ENCODE measurements at places on chromosomes 5 and 9.

- peak; percentile 63 for DNase-seq
Observed at GRCh38 chr5:74167206-74167929, 473.2 kb downstream of the ENC1 start.

GRCh38 chr9:134830126-134830525 is 50.5 kb upstream of the FCN2 start:
- no peak for DNase-seq

- no peak for DNase-seq
Observed at GRCh38 chr5:390623-391491, 52.1 kb upstream of the EXOC3 start.

- DNase-seq = no peak
Observed at GRCh38 chr5:117731446-117731845, 1156.8 kb upstream of the SEMA6A start.

DNA sequence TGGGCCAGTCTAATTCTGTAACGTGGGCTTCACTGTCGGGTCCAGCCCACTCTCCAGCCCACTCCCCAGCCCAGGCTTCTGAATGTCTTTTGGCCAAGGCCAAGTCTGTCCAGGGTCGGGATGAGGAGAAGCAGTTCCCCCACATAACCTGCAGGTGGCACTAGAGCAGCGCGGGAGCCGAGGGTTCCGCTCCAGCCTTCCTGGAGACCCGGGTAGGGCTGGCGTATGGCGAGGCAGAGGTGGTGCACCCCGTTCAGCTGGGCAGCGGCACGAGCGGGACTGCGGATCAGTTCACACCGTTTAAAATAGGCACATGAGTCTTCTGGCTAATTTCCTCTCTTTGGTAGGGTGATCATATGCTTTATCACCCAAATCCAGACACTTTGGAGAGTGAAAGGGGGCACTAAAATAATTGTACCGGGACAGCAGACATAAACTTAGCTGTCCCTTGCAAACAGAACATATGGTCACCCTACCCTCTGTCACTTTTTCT is 185.9 kb downstream of the MSX2 start:
- no peak for DNase-seq

DNA sequence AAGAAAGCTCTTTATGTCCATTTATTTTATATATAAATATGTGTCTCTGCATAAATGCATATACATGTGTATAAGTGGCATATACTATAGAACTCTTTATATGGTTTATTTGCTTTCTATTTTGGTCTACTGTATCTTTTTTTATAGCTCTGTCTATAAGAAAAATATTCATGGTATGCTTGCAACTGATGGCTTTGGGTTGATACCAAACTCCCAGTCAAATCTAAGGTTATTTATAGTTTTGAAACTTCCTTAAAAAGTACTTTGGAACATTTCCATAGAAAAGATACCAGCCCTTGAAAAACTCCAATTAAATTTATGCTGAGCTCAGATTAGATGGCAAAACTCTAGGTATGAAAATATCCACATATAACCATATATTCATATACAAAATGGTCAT is 120.0 kb upstream of the KLF9 start:
- no peak for DNase-seq

GRCh38 chr5:90221951-90222350 is 187.6 kb downstream of the CETN3 start:
- peak; percentile 21 for DNase-seq

- DNase-seq = peak; percentile 15
Observed at GRCh38 chr5:161387121-161387520, 159.4 kb downstream of the GABRB2 start.

- DNase-seq = no peak
Observed at GRCh38 chr9:16608906-16609305, 261.6 kb downstream of the BNC2 start.

DNA sequence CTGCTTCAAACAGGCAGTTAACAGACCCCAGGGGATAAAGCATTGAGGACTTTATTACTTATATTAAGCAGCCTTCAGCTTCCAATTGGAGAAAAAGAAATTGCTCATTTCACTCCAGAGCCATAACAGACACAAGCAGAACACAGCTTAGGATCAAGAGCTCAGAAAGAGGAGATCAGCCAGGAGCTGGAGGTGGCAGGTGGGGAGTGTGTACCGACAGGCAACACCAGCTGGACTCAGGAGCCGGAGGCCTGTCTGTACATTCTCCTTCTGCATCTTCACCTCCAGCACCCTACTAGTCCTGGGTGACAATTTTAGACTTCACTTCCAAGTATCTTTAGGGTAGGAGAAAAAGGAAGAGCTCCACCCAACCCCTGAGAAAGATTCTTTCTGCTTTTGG is 35.8 kb downstream of the NRG2 start:
- DNase-seq = no peak

- no peak for DNase-seq
Observed at GRCh38 chr5:134844252-134844651, 1.5 kb upstream of the C5orf24 start.

DNA sequence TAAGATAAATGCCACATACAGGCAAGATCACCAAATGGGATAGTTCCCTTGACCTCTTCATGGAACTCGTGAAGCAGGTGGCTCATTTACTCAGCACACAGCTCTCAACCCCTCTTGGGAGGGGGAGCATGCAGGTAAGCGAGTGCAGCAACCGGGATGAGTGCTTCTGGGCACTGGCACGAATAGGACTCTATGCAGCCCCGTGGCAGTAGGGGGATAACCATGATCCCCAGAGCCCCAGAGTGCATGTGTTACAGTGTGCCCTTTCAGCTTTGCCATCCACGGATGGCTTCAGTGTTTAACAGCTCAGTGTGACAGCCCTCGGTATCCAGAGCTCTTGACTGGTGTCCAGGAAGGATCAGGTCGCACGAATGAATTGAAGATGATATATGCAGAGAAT is 1187.1 kb downstream of the CDH9 start:
- DNase-seq = no peak

- no peak for DNase-seq
Observed at GRCh38 chr9:119483153-119483552, 113.9 kb upstream of the BRINP1 start.

- peak; percentile 47 for DNase-seq
Observed at GRCh38 chr5:168798065-168799023, 219.2 kb upstream of the PANK3 start.

- DNase-seq = no peak
Observed at GRCh38 chr9:96513622-96514021, 63.7 kb downstream of the HABP4 start.

DNA sequence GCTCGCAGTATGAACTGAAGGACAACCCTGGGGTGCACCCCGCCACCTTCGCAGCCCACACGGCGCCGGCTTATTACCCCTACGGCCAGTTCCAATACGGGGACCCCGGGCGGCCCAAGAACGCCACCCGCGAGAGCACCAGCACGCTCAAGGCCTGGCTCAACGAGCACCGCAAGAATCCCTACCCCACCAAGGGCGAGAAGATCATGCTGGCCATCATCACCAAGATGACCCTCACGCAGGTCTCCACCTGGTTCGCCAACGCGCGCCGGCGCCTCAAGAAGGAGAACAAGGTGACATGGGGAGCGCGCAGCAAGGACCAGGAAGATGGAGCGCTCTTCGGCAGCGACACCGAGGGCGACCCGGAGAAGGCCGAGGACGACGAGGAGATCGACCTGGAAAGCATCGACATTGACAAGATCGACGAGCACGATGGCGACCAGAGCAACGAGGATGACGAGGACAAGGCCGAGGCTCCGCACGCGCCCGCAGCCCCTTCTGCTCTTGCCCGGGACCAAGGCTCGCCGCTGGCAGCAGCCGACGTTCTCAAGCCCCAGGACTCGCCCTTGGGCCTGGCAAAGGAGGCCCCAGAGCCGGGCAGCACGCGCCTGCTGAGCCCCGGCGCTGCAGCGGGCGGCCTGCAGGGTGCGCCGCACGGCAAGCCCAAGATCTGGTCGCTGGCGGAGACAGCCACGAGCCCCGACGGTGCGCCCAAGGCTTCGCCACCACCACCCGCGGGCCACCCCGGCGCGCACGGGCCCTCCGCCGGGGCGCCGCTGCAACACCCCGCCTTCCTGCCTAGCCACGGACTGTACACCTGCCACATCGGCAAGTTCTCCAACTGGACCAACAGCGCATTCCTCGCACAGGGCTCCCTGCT is 3.8 kb downstream of the IRX1 start:
- DNase-seq = no peak

DNA sequence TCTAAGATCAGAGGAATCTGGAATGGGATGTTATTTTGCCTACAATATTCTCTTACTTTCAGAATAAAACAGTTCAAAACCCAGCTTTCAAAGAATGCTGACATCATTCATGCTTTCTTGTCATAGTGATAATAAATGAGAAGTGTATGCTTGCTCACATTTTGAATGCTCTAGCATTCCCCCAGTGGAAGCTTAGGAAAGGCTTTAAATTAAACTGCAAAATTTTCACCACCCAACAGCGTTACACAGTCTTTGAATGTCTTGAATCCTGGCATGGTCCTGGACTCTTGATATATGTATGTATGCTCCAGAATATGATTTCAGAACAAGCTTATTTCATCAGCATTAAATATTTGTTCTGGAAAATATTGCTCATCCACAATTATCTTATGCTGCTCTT is 964.3 kb upstream of the NUDT12 start:
- no peak for DNase-seq

DNA sequence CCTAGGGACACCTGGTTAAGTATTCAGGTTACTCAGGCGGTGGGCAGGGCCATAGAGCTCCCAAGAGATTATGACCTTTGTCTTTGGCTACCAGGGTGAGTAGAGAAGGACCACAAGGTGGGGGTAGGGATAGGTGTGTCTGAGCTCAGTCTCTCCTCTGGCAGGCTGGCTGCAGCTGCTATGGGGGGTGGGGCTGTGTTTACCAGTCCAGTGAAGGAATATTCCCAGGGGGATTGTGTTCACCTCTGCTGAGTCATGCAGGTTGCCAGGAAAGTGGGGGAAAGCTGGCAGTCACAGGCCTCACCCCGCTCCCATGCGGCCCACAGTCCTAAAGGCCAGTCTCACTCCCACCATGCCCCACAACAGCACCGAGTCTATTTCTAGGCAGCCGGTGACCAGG is 53.6 kb upstream of the POU5F2 start:
- peak; percentile 51 for DNase-seq

- peak; percentile 51 for DNase-seq
Observed at GRCh38 chr9:79976257-79977073, 404.7 kb downstream of the TLE4 start.

GRCh38 chr9:127805620-127806019 is 2.9 kb downstream of the FPGS start:
- peak; percentile 16 for DNase-seq

GRCh38 chr9:136081826-136082495 is 13.1 kb downstream of the NACC2 start:
- DNase-seq = no peak

GRCh38 chr5:78008356-78008967 is 232.3 kb upstream of the TBCA start:
- DNase-seq = peak; percentile 57

DNA sequence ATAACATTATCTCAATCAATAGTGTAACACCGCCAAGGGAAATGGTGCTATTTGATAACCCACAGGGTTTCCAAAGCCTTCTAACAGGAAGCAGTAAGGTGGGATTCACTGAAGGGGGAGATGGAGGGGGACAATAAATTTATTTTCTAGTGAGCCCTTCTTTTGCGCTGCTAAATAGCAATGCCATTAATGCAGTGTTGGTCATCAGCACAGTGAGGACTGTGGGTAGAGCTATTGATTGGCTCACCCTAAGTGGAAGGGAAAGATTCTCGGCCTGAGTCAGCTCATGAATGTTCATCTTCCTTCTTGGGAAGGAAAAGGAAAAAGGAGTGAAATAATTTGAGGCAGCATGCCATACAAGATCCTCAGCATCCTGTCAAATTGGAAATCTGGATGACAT is 25.4 kb downstream of the RGMB start:
- no peak for DNase-seq

DNA sequence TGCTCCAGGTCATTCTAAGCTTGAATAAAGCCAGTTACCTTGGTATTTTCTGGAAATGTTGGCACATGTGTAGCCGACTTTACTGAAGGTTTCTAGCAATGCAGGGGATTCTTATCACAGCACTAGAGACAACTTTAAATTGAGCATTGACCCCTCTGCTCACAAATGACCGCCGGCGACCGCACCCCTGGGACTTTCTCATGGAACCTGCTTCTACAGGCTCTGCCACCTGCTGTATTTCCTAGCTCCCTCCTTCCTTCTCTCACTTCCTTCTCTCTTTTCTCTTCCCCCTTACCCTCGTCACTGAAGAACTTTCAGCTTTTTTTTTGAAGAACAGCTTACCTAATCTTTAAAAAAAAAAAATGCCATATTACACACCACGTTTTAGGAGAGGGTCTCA is 30.9 kb upstream of the DAB2 start:
- DNase-seq = no peak

- no peak for DNase-seq
Observed at GRCh38 chr9:90107726-90108655, 503.2 kb downstream of the GADD45G start.

GRCh38 chr9:8332331-8332650 is 532.7 kb upstream of the DMAC1 start:
- DNase-seq = peak; percentile 74

GRCh38 chr9:85577353-85577952 is 164.3 kb downstream of the AGTPBP1 start:
- no peak for DNase-seq

GRCh38 chr5:170478306-170478705 is 25.5 kb upstream of the KCNIP1 start:
- DNase-seq = no peak

GRCh38 chr9:99818500-99818899 is 3.2 kb upstream of the NR4A3 start:
- DNase-seq = no peak

DNA sequence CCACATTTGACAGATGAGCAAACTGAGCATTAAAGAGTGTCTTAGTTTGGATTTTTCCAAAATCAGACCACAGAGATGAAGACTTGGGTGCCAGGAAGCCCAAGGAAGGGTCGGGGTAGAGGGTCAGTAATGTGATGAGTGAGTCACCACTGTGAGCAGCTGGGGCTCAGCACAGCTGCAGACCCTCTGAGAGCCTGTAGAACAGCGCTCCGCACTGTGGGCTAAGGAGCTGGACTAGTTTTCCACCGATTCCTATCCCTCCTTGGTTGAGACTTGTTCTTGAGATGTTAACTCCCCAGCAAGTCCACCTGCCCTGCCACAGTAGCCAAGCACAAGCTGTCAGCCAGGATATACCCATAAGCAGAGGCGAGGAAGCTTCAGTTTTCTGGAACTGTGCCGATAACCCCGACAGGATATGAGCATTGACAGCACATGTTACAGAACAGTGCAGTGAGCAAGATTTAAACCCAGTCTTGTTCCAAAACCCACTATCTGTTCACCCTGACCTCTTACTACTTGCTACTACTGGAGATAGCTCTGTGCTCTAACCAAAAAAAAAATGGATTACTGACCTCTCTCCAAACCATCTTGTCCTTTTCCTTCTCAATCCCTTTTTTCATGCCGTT is 31.8 kb downstream of the EGFLAM start:
- no peak for DNase-seq

All from renal cortical epithelial cell (primary cell).